AG09309 (cell line): ENCODE measurements at places on chromosomes 7 and 10.

- no peak for DNase-seq
Measured at GRCh38 chr10:128398118-128398517, 271.9 kb upstream of the MKI67 start.

GRCh38 chr10:106866244-106866845 is 298.2 kb downstream of the SORCS1 start:
- DNase-seq: no peak

DNA sequence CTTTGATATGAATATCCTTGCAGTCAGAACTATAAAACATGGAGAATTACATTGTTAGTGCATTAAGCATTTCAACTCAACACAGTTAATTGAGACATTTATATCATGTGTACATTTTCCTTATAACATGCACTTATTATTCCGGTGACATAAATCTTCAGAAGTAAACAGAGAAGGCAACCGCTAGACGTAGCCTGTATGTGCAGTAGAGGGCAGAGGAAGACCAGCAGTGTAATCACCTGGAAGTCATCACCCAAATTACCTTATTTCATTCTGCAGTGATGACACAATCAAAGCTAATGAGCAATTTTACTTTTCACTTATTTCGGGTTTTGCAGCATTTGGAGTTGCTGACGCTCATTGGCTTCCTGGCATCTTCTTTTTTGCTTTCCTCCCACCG is 394.6 kb downstream of the SDK1 start:
- no peak for DNase-seq

- no peak for DNase-seq
Measured at GRCh38 chr10:287814-288213, 152.6 kb downstream of the ZMYND11 start.

DNA sequence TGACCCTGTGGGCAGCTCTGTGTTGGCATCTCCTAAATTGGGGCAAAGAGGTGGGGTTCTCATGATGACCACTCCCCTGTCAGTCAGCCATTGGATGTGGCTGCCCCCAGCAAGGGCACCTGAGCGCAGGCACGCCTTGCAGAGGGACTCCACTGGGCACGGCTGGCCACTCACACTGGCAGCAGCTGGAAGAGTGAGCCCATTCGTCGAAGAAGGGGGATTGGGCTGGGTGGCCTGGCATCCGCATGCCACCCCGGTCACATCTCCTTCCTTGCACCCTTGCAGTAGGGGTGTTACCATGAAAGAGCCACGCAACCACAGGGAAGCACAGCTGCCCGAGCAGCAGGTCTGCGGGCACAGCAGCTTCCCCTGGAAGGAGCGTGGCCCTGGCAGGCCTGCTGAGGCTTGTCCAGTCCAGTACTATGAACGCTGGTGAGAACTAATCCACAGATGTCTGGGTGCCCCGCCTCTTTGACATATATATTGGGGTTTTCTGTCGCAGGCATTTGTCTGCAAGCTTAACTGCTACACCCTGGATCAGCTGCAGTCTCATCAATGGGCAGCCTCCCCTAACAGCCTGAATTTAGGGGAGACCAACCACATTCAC is 25.7 kb upstream of the GRB10 start:
- DNase-seq: no peak

- DNase-seq: no peak
Measured at GRCh38 chr10:78300526-78300925, 266.9 kb downstream of the RPS24 start.

GRCh38 chr7:80679921-80680907 is 41.8 kb downstream of the CD36 start:
- DNase-seq: no peak

DNA sequence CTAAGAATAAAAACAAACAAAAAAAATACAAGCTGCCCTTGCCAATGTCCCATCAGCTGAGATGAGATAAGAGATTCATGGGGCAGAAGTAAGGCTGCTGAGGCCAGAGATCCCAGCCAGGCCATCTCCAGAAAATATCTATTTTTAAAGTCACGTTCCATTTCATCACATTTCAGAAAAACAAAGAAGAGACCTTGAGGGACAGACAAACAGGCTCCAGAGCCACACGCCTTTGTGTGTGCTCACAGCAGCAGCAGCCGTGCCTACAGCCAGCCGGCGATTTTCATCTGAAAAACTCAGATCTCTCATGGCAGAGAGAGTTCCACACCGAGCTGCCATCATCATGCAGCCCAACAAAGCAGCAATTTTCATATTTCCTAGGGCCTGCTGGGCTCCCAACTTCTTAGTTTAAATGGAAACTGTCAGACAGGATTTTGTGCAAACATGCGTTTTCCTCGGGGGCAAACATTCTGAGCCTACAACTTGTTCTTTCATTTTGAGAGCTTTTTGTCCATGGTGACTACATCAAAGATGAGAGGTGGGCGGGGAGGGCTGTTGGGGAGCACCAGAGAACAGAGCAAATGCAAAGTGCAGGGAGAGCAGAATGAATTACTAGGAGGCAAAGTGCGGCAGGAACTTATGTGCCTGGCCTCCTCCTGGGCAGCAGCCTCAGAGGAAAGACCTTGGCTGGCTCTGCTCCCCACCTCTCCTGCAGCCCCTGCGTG is 38.8 kb downstream of the DLG5 start:
- DNase-seq: no peak

GRCh38 chr7:55438085-55438756 is 73.1 kb downstream of the LANCL2 start:
- DNase-seq: no peak

GRCh38 chr7:28942168-28942567 is 16.0 kb downstream of the TRIL start:
- no peak for DNase-seq

- DNase-seq: no peak
Measured at GRCh38 chr7:96685353-96685752, 24.3 kb downstream of the SEM1 start.

DNA sequence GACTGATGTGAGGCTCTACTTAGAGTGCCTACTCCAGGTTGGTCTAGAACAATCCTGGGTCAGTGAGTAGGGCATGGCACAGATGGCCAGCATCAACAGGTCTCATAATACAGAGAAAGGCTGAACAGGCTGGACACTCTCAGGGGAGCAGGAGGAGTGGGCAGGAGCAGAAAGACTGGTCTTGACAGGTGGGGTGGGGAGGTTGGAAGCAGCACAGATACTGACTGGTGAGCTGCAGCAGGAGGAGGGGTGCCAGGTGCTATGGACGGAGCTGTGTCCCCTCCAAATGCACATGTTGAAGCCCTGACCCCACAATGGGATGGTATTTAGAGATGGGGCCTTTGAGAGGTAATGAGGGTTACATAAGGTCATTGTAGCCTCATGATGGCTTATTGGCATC is 190.4 kb upstream of the PLXNA4 start:
- no peak for DNase-seq

- no peak for DNase-seq
Measured at GRCh38 chr7:108200326-108200725, 70.2 kb upstream of the LAMB4 start.

DNA sequence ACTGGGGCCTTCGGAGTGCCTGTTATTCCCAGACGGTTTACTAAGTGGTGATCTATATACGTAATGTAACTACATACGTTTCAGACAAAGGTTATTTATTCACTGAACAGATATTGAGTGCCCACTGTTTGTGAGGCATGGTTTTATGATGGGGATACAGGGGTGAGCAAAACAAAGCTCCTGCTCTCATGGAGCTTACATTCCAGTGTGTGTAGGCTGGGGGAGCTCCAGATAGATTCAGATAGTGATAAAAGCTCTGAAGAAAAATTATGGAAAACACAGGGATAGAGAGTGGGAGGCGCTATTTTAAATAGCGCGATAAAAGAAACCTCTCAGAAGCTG is 466 bp upstream of the DNAJB12 start:
- DNase-seq: no peak

DNA sequence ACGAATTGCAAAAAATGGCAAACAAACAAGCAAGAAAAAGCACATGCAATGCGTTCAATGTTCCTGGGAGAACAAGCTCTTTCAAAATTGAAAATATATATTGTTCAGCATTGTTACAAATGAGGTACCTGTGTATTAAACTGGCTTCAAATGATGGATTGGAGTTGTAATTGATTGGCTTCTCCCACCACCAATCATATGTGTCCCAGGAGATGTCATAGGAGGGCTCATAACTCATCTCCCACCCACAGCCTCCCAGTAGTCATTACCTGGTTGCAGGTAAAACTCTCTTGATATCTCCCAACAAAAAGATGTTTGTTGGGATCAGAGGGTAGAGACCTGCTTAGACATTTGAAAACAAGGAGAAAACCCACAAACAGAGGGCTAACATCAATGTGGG is 302.9 kb downstream of the BAMBI start:
- no peak for DNase-seq

DNA sequence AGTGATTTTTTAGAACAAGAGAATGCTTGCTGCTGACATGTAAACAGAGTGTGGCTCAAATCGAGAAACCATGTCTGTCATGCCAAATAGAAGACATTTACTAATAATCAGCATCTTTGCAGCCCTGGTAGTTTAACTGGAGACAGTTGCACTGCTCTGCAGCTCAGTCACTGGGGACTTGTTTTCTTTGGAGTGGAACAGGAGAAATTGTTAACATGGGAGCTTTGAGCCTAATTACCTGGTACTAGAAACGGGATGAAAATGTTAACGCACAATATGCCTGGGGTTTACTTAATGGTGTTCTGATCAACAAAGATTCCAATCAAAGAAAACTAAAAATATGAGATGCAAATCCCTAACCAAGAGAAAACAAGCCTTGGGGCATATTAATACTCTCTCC is 153.5 kb downstream of the NRP1 start:
- no peak for DNase-seq

DNA sequence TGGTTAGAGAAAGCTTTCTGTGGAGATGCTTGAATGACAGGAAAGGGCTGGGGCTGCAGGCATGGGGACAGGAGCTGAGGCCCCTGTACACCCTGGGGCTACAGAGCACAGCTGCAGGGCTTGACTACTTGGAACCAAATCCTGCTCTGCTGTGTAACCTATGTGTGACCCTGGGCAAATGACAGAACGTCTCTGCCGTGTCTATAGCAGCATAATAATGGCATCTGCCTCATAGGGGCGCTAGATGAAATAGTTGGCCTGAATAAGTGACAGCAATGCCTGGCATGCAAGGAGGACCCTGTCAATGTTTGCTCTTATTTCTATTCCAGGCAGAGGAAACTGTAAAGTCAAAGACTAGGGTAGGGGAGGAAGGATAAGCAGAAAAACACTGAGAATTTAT is 254.0 kb downstream of the USP6NL start:
- no peak for DNase-seq

DNA sequence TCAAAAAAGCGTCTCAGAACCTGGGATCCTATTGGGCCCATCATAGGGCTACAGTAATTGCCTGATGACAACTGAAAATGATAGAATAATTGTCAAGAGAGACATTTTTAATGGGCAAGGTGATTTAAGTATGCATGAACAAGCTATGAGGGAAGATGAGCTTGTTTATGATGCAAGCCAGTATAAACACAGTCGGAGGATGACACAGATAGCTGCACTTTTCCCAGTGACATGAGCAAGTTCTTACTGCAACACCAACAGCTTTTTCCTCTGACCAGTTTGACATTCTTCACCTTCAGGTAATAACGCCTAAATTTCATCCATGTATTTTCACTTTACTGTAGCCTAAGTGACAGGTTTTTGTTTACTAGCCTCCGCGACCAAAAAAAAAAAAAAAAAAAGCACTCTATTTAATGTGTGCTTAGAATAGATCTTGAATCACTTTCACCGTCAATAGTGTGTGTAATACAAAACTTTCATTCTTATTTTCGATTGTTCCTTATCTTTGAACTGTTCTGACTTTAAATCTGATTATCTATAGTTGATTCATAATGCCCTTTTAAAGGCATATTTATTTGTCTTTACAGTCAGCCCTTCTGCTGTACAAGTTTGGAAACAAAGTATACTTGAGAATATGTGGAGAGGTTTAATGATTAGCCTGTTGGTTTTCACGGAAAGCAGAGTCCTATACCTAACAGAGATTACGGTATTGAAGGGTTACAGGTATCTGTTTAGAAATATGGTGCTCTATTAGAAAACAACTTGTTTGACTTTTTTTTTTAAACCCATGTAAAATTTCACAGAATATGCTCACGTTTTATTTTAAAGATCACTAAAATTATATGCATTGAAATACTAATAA is 1.7 kb downstream of the FOXP2 start:
- no peak for DNase-seq

DNA sequence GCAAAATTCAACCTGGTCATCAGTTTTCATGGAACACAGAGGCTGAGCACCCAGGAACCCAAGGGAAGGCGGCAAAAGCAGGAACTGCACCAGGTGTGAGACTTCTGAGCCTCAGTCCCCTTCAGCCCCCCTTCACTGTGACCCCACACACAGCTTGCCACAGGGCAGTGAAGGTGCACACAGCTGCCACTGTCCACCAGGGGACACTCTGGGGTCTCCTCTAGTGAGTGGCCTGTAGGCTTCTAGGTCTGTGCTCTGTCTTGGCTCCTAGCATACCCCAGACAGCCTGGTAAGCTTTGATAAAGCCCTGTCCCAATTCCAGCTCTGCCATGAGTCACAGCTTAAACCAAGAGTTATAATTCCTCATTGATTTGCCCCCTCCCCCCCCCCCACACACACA is 12.1 kb downstream of the KCNH2 start:
- no peak for DNase-seq

- DNase-seq: no peak
Measured at GRCh38 chr7:155988416-155988815, 176.2 kb upstream of the SHH start.

GRCh38 chr7:94532676-94533075 is 23.1 kb downstream of the CASD1 start:
- DNase-seq: no peak

GRCh38 chr7:94512735-94513564 is 3.3 kb downstream of the CASD1 start:
- no peak for DNase-seq

GRCh38 chr7:209906-210305 is 17.5 kb downstream of the FAM20C start:
- DNase-seq: no peak

GRCh38 chr7:66189695-66190503 is 15.2 kb upstream of the TPST1 start:
- no peak for DNase-seq

- DNase-seq: no peak
Measured at GRCh38 chr7:95545673-95546072, 50.6 kb downstream of the PDK4 start.

GRCh38 chr7:47902013-47902412 is 46.3 kb downstream of the PKD1L1 start:
- DNase-seq: no peak

DNA sequence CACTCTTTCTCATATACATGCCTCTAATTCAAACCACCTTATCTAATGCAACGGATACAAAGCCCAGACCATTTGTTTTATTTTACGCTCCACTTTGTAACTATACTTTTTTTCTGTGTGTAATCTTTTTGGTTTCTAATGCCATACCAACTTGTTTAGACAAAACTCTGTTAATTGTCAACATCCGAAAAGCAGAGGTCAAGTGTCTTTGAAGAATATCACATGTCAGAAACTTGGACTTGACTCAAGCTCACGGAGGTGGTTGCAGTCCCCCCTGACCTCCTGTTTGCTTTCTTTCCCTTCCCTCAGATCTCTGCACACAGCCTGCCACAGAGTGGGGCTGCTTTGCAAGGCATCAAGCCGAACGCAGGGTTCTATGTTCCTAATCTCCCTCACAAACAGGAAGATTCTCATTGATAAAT is 698.9 kb downstream of the PARD3 start:
- no peak for DNase-seq

GRCh38 chr10:110860576-110861241 is 11.0 kb upstream of the PDCD4 start:
- no peak for DNase-seq
